CD4-positive, alpha-beta T cell (primary cell): ENCODE measurements at places on chromosomes 6 and 20. TPM values are rescaled to one million over a fixed set of nuclear protein-coding genes. Genes with fewer than 3 reads are reported as not detected.

- DNase-seq = no peak
Observed at GRCh38 chr20:62560162-62560561, 82.1 kb upstream of the SLCO4A1 start.

BPIFB2 gene
- not detected for total RNA-seq

DNA sequence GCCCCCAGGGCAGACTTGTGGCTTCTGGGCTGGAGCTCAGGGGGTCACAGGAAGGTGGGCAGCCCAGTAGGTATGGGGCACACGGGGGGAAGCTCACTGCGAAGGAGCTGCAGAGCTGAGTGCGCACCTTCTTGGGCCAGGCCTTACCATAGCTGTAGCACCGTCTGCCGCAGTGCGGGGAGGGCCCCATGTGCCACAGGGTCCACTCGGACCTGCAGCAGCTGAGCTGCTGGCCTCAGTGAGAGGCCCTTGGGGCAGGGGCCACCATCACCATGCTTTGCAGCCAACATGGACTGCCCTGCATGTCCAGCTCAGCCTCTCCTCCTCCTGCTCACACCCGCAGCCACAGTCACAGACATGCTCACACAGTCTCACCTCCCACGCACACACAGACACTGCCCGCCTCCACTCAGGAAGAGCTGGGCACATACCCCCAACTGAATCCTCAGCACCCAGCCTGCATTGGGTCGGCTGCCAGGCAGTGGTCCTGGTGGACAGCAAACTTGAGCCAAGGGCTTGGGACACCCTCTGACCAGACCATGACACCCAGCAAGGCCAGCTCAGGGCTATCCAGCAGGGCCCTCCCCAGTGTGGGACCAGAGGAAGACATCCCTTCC, 35.3 kb downstream of the YTHDF1 start:
- no peak for DNase-seq

GRCh38 chr6:161829291-161829729, 555.4 kb upstream of the AGPAT4 start:
- DNase-seq = no peak

DNA sequence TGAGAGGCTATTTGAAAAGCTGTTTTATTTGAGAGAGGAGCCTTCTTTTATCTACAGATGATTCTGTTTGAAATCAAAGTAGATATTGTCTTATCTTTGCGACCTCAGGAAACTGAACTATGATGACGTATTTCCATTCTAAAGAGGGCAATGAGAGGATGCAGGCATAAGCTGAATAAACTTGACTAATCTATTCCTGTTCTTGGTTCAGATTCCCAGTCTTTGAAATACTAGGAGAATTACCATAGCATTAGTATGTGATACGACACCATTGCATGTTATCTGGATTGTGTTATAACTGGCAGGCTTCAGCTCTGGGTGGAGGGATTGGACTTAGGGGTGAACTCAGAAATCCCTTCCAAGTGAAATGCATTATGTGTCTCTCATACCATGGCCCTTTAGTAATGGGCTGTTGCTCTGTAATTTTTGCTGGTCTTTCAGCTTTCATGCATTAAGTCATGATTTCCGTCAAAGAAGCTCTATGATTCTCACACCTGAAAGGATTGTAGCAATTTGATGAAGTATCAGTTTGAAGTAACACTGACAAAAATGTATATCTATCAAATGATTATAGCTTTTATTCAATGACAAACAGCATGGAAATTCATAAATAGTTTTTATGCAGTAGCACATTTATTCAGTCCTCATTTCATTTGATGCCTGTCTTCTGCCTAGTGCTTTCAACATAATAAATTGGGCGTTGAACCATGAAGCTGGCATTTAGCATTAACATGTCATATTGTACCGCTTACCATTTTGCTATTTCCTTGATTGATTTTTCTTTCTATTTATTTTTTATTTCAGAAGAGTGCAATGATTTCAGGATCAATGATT, 138.4 kb upstream of the SPACA1 start:
- no peak for DNase-seq

SLC16A10 gene
- total RNA-seq = 13.4 TPM

- DNase-seq = no peak
Observed at GRCh38 chr6:166351715-166352285, 9.5 kb upstream of the SFT2D1 start.

DNA sequence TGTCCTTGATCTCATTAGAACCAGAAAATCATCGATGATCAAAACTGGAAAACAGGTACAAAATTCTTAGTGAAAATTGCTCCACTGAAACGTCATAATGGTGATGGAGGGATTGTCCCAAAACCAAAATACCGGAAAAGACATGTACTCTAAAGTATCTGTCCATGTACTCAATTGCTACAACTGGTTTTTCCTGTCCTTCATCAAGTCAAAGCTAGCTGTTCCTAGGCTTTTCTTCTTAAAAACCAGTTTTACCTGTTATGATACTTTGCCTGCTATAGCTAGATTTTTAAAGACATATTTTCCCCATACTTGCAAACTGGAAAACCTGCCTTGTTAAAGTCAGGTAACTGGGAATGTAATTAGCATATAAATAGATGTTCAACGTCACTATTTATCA, 50.5 kb upstream of the LRRC1 start:
- no peak for DNase-seq

- DNase-seq = no peak
Observed at GRCh38 chr6:110822249-110822648, 7.0 kb upstream of the CDK19 start.

- DNase-seq = no peak
Observed at GRCh38 chr6:126526996-126527606, 187.2 kb downstream of the CENPW start.

LGSN gene
- total RNA-seq = not detected

HDGFL1 gene
- not detected for total RNA-seq

TREML1 gene
- total RNA-seq = not detected

ARFGEF3 gene
- not detected for total RNA-seq

GRCh38 chr6:30244560-30244959, 31.4 kb upstream of the TRIM26 start:
- DNase-seq = no peak

TM9SF4 gene
- 22.4 TPM for total RNA-seq

DNA sequence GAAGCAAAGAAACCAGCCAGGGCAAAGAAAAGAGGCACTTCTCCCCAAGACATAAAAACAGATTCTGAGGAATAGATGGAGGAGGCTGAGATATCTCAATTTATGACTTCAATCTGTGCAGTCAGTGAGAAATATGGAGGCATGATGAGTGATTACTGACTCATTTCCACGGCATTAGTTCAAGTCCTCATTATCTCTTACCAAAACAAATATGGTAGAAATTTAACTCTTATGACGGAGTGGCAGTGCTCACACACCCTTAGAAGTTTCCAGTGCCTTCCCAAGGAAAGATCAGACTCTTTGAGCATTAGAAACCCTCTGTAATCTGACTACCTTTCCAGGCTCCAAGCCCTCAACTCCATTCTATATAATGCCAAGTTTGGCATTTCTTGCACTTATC, 364.1 kb downstream of the ARHGAP18 start:
- DNase-seq = no peak

- DNase-seq = peak; percentile 38
Observed at GRCh38 chr6:7108196-7108963, 619 bp downstream of the RREB1 start.

DNA sequence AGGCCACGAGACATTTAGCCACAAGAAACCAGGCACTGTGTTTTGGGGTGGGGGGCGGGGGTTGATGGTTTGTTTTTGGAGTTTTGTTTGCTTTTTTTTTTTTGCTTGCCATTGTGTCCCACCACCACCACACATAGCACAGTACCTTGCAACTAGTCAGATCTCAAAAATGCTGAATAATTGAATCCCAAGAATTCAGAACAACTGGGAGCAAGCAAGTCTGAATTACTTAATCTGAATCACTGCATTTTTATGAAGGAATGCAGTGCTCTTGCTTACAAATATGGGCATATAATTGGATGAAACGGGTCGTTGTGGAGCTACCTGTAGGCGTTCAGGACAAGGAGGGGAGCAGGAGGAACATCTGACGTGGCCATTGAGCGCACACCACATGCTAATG, 151.5 kb upstream of the CDYL start:
- no peak for DNase-seq

DNA sequence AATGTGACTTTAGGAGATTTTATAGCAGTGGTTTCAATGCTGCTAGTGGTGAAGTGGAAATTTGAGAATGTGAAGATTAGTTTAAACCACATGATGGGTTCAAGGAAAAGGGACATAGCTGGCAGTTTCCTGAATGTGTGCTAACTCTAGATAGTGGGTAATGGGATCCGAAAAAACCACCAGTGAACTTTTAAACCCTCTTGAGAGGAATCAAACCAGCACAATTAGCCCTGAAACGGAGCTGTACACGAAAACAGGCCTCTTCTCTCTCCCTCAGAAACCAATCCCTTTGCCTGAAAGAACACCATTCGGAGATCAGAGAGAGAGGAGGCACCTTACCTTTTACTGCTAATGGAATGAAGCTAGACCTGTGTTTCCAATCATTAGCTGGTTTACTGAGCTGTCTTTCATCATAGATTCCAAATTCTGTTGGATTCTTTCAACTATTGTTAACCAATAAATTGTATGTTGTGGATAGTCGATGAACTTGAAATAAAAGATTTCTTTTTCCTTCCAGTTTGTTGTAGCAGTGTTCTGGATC, 103.9 kb downstream of the AIG1 start:
- no peak for DNase-seq

AVP gene
- total RNA-seq = 0.47 TPM

MYCT1 gene
- total RNA-seq = not detected

TRIM10 gene
- not detected for total RNA-seq

DNA sequence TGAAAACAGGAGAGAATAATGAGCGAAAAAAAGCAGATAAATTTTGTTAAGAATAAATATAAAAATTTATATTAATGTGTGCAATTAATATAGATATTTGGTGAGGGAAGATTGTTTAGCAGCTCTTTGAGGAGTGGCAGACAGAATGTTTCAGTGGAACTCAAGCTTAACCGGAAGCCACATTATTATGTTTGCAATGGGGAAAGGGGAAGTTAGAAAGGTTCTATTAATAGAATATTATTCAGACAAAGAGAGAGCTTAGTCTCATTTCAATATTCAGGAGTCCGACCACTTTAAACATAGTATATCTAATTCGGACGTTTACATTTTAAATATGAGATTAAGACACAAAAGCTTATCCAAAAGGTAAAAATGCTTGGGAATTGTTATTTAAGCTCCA, 81.6 kb upstream of the KHDRBS2 start:
- no peak for DNase-seq

DNA sequence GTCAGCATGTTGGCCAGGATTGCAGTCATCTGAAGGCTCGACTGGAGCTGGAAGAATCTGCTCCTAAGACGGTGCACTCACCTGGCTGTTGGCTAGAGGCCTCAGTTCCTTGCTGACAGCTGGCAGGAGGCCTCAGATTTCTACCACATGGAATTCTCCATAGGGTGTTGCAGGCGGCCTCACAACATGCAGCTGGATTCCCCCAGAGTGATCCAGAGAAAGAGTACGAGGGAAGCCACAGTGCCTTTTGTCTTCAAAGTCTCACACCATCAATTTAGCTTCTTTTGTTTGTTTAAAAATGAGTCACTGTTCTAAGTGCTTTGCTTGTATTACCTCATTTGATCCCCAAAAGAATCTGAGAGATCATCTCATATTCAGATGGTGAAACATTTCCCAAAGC, 65.5 kb upstream of the FYN start:
- no peak for DNase-seq

DNA sequence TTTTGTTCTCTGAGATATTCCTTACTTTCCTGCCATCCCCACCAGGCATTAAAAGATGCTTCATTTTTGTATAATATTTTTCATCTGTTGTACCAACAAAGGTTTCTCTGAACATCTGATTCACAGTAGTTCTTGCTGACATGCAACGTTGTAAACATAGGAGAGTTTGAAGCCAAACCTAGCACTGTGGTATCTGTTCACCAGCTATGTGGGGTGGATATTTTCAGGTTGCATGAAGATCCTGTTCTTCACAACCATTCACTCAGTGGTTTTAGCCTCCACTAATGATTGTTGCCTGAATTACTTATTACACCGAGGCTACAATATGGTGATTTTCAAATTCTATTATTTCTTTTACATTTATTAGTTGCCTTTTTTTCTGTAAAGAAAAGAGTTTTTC, 56.5 kb downstream of the EYA4 start:
- no peak for DNase-seq

GRCh38 chr6:111480988-111481822, 1.8 kb downstream of the REV3L start:
- DNase-seq = no peak

- DNase-seq = no peak
Observed at GRCh38 chr6:23354004-23354403, 772.0 kb upstream of the NRSN1 start.

LBP gene
- total RNA-seq = not detected

GRCh38 chr6:170249817-170250216, 41.1 kb downstream of the DLL1 start:
- DNase-seq = no peak

BPIFB4 gene
- total RNA-seq = not detected

HDDC2 gene
- 19.4 TPM for total RNA-seq

DNA sequence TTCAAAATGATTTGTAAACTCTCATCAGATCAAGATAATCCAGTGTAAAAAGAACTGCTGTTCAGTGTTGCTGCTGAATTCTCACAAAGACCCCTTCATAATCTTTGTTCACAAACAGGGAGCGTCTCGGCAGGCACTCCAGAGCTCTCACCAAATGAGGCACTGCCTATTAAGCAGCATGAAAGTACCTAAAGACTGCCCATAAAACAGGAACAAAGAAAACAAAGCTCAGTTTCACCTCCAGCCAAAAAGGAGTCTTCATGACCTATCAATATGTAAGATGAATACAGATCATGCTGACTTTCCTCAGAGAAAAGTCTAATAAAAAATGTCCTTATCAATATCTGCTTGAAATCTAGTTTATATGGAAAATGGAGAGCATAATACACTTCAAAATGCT, 41.8 kb downstream of the GPR63 start:
- no peak for DNase-seq

SLA2 gene
- total RNA-seq = 21.3 TPM

- DNase-seq = no peak
Observed at GRCh38 chr20:40435146-40435895, 253.7 kb downstream of the MAFB start.

GRCh38 chr20:48658505-48658904, 169.3 kb downstream of the PREX1 start:
- DNase-seq = no peak

HLA-DQB2 gene
- 1.3 TPM for total RNA-seq

BMP6 gene
- not detected for total RNA-seq

GRCh38 chr20:9660236-9660868, 146.0 kb downstream of the LAMP5 start:
- no peak for DNase-seq

PEX7 gene
- total RNA-seq = 2.0 TPM

DNA sequence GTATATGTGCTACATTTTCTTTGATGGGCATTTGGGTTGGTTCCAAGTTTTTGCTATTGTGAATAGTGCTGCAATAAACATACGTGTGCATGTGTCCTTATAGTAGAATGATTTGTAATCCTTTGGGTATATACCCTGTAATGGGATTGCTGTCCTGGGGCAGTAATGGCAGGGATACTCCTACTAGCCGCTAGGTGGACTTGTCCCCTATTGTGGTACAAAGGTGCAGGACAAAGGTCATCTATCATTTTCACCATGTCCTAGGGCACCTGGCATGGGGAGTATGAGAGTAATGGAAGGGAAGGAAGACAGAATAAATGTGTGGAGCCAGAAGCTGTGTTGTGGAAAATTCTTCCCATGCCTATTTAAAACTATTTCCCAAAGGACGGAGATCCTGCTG, 174.6 kb downstream of the CLIC5 start:
- no peak for DNase-seq
